ENCODE measurements at places on chromosomes 3 and 15.

GRCh38 chr15:63071288-63071909 lies 28.9 kb downstream of the TPM1 start:
- no peak for DNase-seq

GRCh38 chr15:98017150-98017964 lies 56.9 kb downstream of the ARRDC4 start:
- DNase-seq = no peak

DNA sequence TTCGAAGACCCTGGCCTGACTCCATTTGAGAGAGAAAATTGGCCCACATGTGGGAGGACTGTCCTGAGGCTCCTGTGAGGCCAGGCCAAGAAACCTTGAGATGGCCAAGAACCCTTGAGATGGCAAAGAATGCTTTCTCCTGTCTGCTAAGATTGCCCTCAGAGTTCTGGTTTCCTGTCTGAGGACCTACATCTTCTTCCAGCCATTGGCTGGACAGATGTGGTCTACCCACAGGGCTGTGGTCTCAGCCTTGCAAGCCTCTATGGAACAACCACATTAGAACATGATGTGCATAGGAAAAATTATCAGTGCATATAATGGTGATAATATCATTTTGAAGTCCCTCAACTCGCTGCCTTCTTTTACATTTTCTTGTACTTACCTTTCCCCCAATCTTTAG lies 10.8 kb upstream of the RASA2 start:
- DNase-seq = no peak

DNA sequence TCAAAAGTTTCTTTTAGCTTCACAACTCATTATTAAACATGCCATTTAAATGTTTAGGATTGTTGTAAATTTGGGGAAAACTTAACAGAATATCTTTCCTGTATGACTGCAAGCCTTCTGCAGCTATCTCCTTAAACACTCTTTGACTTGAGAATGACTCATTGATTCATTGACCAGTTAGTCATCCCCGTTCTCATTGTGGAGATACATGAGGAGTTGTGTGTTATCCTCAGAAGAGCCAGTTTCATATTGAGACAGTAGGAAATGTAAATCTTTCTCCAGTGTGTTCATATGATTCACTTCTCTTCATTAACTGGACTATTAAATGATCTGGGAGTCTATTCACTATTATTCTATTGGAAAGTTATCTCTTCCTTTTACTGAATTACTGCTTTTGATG lies 83.0 kb downstream of the CRYGS start:
- no peak for DNase-seq

DNA sequence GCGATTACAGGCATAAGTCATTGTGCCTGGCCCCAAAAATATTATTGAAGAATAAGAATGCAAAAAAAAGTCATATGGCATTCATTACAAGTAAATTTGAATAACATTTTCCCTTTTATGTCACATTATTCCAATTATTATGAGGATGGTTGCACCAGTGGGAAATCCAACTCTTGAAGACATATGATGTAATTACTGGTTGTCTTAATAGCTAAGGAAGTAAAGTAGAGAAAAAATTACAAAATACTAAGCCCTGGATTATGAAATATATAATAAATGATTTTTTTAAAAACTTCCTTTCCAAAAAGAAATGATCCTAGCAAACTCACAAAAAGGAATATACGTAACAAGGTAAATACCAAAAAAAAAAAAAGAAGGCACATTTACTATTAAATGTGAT lies 98.9 kb downstream of the FMN1 start:
- DNase-seq = no peak

DNA sequence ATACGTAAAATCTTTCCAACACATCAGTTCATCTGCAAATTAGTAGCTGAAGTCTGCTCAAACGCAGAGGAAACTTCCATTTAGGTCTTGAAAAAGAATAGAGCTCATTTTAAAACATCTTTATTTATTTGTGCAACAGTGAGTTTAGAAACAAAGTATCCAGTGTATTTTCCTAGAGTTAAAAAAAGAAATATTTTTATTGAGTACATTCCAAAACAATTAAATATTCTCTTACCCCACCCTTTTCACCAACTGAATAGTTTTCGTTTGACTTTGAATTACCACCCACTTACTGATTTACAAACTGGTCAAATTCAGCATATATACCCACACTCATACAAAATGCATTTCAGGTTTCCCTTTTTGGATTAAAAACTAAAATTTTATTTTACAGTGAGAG lies 104.7 kb downstream of the ZBTB20 start:
- DNase-seq = no peak

DNA sequence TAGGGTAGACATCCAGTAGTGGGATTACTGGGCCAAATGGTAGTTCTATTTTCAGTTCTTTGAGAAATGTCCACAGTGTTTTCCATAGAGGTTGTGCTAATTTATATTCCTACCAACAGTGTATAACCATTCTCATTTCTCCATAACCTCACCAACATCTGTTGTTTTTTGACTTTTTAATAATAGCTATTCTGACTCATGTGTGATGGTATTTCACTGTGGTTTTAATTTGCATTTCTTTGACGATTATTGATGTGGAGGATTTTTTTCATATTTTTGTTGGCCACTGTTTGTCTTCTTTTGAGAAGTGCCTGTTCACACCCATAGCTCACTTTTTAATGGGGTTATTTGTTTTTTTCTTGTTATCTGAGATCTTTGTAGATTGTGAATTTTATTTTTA lies 125.2 kb downstream of the CFAP20DC start:
- no peak for DNase-seq

DNA sequence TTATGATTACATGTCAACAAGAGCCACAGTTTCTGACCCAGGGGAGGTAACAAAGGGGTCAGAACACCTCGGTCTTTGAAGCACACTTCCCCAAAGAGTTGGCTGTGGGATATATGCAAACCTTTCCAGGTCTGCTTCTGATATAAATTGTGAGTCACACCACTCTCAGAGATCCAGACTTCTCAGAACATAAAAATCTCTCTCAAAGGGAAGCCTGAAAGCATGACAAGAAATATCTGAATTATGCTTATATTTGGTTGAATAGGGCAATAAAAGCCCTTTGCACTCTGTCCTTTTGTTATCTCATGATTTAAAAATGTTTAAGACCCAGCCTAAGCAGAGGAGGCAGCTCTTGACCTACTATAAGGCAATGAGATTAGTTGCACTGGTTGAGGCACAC lies 56.8 kb downstream of the MYH15 start:
- no peak for DNase-seq

DNA sequence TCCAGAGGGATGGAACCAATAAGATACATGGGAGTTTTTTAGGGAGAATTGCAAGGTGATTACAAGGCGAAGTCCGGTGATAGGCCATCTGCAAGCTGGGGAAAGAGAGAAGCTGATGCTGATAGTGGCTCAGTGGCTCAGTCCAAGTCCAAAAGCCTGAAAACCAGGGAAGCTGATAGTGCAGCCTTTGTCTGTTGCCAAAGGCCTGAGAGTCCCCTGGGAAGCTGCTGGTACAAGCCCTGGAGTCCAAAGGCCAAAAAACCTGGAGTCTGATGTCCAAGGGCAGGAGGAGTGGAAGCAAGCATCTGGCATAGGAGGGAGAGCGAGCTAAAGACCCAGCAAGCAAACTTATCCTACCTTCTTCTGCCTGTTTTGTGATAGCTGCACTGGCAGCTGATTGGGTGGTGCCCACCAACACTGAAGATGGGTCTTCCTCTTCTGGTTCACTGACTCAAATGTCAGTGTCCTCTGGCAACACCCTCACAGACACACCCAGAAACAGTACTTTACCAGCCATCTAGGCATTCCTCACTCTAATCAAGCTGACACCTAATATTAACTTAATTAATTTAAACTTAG lies 16.7 kb downstream of the TFG start:
- no peak for DNase-seq

GRCh38 chr3:127732303-127732702 lies 59.6 kb downstream of the ABTB1 start:
- DNase-seq = no peak

DNA sequence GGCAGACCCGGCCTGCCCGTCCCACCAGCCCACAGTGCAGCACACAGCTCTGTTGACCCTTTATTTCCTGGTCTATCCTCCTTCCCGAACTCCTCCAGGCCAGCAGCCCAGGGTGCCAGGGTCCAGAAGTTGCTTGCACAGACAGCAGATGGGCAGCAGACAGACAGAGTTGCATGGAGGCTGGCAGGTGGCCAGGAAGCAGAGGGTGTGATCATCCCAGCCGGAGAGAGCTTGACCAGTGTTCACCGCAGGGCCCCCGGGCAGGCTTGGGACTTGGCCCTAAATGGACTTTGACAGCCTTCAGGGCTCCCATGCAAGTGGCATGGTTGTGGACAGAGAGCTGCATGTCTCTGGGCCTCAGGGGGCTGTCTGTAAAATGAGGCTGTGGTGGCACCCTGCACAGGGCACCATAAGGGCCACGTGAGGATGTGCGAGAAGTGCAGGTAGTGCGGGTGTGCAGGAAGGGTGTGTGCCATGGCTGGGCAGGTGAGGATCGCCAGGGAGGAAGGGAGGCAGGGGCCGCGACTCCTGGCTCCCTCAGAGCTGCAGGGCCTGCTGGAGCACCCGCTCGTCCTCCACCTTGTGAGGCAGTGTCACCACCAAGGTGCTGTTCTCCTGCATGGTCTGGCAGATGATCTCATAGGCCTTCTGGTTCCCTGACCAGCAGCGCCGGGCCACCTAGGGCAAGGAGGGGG lies 6.3 kb upstream of the ZXDC start:
- DNase-seq = no peak

- DNase-seq = no peak
These were observed 1.4 kb upstream of the GHSR start for GRCh38 chr3:172449466-172450149.

- no peak for DNase-seq
These were observed 280.4 kb downstream of the FHIT start for GRCh38 chr3:60970850-60971249.

GRCh38 chr3:146380046-146380445 lies 89.3 kb downstream of the PLSCR2 start:
- DNase-seq = no peak

DNA sequence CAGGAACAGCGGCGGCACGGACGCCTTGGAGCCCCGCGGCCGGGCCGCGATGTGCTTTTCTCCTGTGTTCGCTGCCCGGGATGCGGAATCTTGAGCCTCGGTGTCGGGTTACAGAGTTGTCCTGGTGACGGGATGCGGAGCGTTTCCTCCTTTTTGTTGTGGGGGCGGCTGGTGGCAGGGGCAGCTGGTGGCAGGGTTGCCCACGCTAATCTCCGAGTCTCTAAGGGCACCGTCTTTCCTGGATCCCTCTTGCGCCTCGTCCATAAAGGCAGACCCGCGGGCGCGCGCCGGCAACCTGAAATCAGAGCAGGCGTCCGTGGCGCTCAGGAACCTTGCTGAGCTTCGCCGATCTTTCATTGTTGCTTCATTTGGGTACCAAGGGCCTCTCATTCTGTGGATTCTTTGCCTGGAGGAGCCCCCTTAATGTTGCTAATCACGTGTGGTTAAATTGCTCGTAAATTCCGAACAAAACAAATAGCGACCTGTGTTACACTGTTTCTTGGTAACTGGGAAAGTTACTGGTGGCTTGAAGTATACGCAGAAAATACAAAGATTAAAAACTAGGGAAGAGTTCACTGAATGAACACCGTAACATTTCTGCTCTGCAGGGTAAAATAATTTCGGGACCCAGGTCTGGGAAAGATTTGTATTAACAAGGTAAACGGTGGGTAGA lies 844 bp upstream of the PFN2 start:
- DNase-seq = peak; percentile 62

DNA sequence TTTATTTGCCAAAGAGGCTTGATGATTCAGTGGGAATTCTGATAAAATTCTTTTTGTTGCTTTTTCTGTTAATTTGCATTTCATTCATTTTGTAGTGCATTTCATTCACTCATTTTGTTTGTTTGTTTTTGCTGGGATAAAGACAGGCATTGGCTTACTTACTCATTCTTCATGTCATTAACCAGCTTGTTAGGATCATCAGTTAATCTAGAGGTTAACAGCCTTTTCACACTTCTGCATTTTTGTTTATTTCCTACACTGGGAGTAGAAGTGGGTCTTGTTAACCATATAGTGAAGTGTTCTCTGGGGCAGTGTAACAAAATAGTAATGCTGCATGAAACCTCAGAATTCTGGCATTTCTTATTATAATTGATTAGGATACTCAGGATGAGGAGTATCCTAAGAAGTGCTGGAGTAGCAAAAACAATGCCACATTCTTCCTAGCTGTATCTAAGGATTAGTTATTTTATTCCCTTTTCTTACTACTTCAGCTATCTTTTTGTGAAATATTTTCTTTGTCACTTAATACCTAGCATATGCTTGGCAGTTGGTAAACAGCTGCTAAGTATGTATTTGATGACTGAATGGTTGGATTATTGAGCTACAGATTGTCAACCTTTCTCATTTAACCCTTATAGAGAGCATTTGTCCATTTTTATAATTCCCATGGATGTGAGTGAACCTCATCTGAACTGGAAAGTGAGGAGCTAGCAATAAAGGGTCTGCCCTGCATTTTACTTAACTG lies 135.7 kb upstream of the LRRFIP2 start:
- no peak for DNase-seq

DNA sequence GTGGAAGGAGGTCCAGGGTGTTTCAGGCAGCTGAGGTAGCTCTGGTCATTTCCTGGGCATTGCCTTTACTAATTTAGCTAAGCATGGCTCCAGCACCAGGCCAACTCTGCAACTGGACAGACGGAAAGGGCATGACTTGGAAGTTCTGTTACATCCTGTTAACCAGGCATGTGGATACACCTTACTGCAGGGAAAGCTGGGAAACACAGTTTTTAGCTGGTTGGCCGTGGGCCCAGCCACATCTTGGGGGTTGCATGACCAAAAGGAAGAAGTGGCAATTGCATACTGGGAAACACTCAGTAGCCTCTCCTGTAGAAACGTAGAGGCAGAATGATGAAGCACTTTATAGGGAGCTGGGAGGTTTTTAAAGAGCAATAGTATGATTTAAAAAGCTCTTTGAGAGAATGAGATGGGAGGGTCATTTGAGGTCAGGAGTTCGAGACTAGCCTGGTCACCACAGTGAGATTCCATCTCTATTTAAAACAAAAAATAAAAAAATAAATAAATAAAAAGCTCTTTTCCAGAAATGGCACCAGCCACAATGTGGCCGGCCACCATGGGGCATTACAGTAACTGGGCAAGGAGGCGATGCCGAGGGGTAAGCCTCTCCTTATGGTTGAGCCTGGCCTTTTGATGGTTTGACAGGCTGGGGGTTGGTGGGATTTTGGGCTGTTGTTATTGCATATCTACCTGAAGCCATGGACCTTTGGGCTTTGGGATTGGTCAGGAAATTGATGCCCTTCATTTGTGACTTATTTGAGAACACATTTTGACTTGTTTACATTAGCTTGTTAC lies 28.6 kb downstream of the TRAK1 start:
- no peak for DNase-seq

GRCh38 chr3:140007911-140008869 lies 73.2 kb downstream of the CLSTN2 start:
- no peak for DNase-seq

- DNase-seq = no peak
These were observed 75.1 kb upstream of the MELTF start for GRCh38 chr3:197104738-197105137.

All from NCI-H1417 treated with DMSO at 0.1 percent for 48 hours (cell line).